ENCODE measurements at places on chromosomes 5 and 9.

GRCh38 chr5:148768806-148769415, 57.5 kb upstream of the ADRB2 start:
- DNase-seq = no peak

DNA sequence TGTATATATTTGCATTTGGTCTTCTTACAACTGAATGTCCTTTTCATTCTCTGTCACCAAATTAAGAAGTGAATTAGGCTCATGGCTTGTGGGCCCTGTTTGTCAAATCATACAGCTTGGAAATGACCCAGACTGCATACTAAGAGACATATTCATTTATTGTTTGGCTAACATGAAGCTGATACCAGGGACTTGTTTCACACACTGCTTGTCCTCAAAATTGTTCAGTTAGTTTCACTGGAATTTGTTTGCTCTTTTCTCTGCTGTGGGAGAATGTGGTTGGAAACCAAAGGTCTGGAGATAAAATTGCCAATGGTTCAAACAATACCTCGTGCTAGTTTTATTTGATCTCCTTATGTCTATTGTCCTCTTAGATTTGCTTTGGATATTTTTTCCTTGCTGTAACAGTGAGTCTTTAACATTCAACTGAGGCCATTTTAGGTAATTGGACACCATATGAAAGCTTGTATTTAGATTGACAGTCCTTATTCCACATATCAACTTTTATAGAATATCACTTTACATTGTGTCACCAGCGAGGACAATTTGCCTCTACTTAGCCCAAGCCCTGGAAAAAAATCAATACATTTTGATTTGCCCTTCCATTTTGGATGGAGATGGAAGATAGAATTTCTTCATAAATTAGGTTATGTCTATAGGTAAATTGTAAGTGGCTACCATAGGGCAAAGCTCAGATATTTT, 144.3 kb upstream of the MTAP start:
- no peak for DNase-seq

- no peak for DNase-seq
Observed at GRCh38 chr9:99187311-99187710, 34.4 kb downstream of the ALG2 start.

- no peak for DNase-seq
Observed at GRCh38 chr9:911005-911404, 65.5 kb upstream of the DMRT3 start.

DNA sequence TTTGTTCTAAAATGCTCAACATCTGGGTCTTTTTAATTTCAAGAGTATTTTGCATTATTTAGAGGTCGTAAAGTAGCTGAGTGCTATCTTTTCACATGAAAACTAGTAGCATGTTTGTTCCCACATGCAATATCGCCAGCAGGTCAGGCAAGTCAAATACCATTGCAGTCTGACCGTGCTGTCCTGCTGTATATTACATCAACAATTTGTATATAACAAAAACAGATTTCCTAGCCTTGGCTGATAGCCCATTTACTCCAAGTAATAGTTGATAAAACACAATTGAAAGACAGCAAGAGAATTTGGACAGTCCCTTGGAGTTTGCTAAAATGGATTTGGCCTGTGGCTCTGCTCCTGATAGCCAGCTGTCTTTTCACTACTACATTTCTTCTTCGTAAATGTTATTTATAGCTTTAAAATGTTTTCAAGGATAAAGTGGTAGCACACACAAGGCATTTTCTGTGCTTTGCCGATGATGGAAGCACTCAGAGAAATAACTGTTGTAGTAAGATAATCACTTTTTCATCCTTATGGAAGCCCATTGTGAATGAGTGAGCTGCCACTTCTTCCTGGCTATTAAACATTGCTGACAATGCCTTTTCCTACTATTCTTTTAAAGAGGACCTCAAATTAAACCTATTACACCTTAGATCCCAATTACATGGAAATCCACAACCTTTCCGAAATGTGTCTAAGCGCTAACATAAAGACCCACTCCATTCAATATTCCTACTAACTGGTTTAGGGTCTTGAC, 992.1 kb downstream of the MAT2B start:
- DNase-seq = no peak

DNA sequence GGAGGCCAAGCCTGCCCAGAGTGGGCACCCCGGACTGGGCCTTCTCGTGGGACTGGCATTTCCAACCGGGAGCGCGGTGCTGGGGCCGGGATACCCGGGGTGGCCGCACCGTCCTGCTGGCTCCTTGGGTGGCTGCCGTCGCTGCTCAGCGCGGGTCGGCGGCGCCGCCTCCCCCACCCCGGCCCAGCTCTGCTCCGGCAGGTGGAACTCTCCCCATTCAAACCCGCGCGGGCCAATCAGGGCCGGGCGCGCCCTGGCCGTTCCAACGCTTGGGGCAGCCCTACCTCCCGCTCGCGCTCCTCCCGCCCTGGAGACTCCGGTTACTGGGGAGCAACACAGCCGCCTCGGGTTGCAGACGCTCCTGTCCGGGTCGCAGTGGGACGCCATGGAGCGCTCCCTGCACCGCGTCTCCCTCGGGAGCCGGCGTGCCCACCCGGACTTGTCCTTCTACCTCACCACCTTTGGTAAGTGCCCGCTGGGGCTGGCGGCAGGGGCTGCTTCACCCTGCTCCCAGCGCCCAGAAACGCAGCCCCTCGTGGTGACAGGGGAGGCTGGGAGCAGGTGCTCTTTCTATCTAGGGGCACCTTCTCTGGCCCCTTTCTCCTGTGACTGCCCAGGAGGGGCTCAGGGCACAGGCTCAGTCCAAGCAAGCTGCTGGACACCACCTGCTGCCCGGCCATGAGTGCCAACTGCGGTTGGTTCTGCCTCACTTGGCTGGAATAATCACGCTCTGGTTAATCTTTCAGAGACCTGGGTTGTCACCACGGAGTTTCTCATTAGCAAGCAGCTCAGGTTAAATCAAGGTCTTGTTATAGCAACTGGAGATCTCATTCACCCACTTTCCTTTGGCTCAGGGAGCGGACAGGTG, at the start of gene RGS3:
RGS3 (plus strand) TSS at position 310 of the 868 bp plus-strand sequence; CDS start at position 386, 76 bp downstream.
- peak; percentile 77 for DNase-seq

- no peak for DNase-seq
Observed at GRCh38 chr5:180816608-180817534, 14.3 kb upstream of the MGAT1 start.

GRCh38 chr9:77475641-77476473, 172.3 kb downstream of the GNA14 start:
- DNase-seq = no peak

DNA sequence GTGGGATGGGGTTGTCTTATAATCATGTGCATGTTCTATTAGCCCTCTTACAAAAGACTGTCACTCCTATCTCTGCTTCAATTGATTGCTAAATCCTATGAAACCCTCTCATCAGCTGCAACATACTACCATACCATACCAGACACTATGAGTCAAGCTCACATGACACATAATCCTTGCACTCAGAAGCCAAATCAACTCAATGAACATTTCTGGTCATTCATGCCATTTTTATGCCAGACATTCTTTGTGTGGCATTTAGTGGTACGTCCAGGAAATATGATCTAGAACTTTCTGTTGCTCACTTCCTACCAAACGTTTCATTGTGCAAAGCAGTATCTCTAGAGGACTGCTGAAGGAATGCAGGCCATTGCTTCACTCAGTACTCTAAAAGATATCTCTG, 159.2 kb upstream of the GNA14 start:
- peak; percentile 32 for DNase-seq

GRCh38 chr5:2201832-2202231, 319.1 kb upstream of the IRX4 start:
- no peak for DNase-seq

- no peak for DNase-seq
Observed at GRCh38 chr5:71907001-71907588, 188.0 kb downstream of the CARTPT start.

DNA sequence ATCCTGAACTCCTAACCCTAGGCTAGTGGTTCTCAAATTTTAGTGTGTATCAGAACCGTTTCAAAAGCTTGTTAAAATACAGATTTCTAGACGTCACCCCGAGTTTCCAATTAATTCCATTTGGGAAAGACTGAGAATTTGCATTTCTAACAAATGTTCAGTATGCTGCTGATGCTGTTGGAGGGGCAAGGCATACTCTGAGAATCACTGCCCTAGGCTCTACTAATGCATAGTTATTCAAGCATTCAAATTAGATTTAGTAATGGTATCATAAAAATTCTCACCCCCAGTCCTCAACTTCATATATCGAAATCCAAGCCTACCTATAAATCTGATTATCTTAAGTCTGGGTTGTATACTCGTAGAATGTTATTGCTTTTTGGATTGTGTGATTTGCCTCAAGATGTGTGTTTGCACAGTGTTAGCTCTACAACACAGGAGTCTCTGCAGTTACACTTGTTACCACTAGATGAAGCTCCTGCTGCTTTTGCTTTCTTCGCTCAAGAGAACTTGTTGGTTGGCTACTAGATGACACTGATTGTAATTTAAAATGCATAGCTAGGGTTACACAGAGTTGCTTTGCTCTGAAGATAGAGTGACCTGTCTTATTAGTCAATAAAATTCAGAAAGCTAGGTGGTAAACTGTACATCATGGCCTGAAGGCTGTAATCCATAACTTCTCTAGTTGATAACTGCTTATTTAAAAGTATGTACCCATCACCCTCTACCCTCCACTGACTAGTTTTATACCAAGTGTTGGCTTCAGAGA, 7.5 kb upstream of the ERAP2 start:
- DNase-seq = peak; percentile 50

DNA sequence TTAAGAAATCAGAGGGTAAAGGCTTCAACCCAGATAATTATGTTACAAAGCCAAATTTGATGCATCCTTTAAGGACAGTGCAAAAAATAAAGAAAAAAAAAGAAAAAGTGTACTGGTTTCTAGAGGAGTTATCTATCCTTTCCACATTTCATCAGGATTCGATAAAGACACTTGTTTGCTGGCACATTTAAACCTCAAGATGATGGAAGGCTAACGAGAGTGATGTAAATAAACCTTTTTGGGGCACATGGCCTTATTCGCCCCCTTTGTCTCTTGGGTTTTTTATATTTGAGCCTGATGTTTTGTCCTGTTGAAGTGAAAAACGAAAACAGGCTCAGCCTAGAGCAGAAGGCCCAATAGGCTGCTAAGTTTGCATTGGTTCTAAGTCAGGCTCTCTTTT, 416.5 kb downstream of the TAF11L14 start:
- DNase-seq = no peak

DNA sequence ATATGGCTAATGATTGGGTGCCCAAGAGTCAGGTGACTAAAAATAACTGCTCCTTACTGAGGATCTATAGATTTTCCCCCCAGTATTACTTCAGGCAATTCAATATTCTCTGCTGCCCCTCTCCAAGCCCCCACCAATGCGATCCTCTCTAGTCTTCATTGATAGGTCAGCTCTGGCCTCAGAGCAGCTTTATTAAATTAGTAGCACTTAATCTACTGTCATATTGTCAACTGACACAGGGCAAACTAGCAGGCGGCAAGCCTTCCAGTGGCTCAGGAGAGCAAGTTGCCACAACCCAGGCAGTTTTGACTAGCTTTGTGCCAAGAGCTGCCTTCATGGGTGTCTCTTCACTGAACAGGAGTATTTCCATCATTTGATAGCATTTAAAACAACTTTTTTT, 462.9 kb downstream of the BNC2 start:
- DNase-seq = no peak

- no peak for DNase-seq
Observed at GRCh38 chr5:179168664-179169063, 108.5 kb downstream of the ZNF354C start.

GRCh38 chr9:27514551-27514950, 9.5 kb upstream of the IFNK start:
- no peak for DNase-seq

DNA sequence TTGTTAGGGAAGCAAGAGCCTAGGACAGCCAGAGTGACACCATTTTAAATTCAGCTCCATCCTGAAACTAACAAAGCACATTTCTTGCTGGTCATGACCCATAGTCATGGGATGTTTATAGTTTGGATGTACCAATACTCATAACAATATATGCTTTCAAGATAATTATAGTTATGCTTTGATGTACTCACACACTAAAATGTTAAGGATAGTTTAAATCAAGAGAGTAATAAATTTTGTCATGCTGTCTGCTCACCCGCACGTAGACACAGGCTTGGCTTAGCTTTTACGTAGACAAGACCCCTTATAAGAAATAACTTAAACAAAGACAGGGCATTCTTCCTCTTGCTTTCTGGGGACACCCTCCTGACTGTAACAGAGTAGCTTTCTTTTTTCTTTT, 8.9 kb upstream of the STXBP1 start:
- DNase-seq = no peak

- DNase-seq = no peak
Observed at GRCh38 chr5:154773326-154773725, 18.1 kb downstream of the LARP1 start.

- no peak for DNase-seq
Observed at GRCh38 chr5:35035271-35035670, 12.5 kb downstream of the AGXT2 start.

DNA sequence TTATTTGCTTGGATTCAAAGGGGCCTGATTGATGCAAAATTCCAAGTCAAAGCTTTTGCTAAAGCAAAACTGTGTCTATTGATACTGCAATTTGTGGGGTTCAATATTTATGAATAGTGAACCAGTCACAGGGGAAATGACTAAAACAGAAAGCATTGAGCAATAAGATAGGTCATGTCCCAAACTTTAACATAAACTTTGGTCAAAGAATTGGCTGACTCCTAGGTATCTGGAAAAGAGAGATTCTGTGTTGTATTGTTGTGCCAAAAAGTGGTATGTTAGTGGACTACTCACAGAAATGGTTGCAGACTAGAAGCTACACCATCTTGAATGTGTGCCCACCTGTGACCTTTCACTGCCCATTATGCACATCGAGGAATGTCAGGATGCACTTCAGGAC, 585.5 kb upstream of the RGMB start:
- DNase-seq = no peak

DNA sequence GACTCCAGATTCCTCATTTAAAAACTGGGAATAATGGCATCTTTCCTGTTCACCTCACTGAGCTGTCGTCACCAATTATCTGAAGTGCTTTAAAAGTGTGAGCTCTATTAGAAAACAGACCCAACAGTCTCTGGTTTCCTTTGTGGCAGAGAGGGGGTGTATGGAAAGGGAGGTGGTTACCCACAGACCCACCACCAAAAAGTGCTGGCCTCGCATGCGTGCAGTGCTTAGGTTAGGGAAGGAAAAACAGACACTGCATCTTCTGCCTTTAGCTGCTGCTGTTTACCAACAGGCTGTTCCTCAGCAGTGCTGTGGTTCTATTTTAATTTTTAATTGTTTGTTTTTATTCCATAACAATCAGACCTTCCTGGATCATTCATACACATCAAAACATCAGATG, 249.6 kb downstream of the PIK3R1 start:
- no peak for DNase-seq

DNA sequence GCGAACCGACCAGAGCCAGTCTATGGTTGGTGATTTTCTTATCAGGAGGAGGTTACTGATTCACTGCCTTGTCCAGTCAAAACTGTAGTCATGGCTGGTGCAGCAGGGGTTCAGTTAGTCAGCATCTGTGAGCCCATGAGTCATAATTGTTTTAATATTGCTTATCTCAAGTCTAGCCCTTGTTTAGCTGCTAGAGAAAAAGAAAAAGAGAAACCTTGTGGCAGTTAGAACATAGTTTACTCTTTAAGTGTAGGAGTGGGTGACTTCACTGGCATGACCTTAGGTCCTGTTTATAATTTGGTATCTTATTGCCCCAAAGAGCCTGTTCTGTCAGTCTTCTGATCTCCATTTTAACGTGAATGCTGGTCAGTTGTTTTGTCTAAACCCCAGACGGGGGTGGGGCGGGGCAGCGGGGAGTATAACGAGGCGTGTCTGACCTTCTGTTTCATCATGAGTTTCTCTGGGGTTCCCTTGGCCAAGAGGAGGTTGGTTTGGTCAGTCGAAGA, 76.9 kb upstream of the NFIL3 start:
- peak; percentile 70 for DNase-seq
